Amygdala (tissue), 56 donors: ENCODE measurements at places on chromosomes 2 and 18.

DNA sequence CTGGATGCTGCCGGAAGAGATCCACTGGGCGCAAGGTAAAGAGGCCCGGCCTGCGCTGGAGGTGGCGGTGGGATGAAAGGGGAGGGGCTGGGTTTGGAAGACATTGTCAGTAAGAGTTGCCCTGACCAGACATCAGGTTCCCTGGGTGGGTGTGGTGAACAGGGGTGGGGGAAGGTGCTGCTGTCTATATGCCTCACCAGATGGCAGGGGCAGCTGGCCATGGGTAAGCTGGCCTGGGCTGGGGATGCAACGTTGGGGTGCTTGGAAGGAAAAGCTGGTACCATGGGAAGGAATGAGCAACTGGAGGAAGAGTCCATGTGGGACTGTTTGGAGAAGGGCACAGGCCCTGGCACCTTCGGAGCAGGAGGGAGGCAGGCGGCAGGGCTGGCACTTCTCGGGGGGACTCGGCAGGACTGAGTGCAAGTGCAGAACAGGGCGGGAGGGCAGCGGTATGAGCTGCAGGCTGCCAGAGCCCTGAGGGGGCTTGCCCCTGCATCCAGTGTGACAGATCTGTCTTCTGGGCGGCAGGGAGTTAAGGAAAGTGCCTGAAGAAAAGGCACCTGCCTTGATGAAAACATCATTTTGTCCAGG, 146.4 kb downstream of the DYSF start:
- DNase-seq: no peak

GRCh38 chr2:177572236-177572671, 179.7 kb downstream of the AGPS start:
- DNase-seq: no peak

- no peak for DNase-seq
Observed at GRCh38 chr2:199378948-199379650, 78.6 kb downstream of the SATB2 start.

DNA sequence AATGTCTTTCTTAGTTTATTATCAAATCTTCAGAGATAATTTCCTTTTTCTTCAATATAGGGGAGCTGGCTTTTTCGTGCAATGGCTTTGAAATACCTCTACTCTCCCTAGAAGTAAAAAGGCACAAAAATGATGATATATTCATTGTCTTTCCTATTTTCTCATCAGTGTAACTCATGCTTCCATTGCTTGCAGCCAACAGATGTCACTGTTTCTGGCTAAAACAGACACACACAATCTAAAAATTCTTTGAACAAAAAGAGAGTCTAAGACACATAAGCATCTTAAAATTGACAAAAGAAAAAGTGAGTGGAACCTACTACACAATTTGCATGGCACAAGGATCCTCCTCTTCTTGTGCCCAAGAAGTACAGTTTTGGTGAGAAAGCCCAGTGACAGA, 448.7 kb upstream of the VRK2 start:
- no peak for DNase-seq

- DNase-seq: no peak
Observed at GRCh38 chr18:11246495-11247300, 97.3 kb upstream of the PIEZO2 start.

DNA sequence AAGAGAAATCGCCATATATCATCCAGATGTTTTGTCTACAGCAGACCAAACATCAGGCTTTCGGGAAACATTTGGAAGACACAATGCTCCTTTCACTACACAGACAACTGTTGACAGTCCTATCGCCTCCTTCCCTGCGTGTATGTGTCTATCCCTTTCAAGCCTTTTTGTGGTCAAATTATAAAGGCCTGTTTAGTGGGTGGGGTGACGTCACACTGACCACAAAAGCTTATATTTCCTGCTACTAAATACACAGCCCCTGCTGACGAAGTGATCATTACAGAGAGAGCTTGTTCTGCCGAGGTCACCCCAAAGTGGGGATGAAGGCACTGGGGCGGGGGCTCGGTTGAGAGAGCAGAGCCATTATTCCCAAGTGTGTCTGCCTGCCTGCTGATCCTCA, 302.7 kb upstream of the TNP1 start:
- no peak for DNase-seq

GRCh38 chr2:135820003-135820618, 16.9 kb downstream of the LCT start:
- DNase-seq: no peak

GRCh38 chr18:47832348-47832747, 98.1 kb downstream of the SMAD2 start:
- DNase-seq: no peak

DNA sequence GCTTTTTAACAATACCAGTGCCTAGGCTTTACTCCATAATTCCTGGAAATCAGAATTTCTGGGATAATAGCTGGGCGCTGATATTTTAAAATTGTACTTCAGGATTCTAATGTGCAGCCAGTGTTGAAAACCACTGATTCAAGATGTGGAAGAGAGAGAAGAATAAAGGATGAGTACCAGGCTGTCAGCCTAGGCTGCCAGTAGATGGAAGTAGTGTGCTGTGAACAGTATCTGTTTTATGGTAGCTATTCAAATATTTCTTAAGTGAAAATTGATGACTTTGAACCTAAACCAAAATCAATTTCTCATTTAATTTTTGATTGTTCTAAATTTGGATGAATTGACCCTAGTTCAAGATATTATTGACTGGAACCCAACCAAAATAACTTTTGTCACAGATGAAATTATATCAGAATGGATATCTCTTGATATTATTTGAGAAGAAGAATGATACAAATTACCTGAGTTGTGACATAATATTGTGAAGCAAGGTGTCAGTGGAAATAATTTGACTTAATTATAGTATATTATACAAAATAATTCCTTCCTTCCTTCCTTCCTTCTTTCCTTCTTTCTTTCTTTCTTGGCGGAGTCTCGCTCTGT, 88.0 kb downstream of the COMMD1 start:
- DNase-seq: no peak

GRCh38 chr2:223467196-223467595, 135.0 kb downstream of the SCG2 start:
- no peak for DNase-seq

DNA sequence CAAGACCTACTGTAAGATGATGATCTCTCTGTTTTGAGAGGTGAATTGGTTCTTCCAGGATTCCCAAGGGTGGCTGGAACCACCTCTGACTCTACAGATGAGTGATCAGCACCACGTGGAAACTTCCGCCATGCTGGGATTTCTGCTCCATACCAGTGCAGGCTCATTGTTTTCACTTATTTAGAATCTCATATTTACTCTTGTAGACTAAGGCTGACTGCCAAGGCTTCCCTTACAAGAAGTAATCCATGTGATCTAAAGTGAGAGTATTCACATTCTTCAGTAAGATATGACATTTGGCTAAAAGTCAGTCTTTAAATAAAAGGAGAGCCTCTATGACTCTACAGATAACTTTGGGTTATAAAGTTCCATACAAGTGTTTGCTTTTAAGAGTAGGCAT, 322.9 kb upstream of the RAB12 start:
- no peak for DNase-seq

DNA sequence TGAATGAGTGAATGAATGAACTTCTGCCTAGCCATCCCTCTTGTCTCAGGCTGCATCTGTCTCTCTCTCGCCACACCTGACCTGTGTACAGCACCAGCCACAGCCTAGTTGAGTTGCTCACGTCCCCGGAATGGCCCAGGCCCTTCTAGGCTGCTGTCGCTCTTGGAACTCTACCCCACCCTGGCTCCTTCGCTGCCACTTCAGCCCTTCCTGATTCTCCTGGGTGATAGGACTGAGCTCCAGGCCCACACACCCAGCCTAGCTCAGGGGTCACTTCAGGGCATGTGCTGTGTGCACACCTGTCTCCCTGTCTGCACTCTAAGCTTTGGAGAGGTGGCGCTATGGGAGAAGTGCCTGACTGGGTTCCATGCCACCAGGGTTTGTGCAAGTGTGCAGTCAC, 236.6 kb downstream of the GLI2 start:
- no peak for DNase-seq

DNA sequence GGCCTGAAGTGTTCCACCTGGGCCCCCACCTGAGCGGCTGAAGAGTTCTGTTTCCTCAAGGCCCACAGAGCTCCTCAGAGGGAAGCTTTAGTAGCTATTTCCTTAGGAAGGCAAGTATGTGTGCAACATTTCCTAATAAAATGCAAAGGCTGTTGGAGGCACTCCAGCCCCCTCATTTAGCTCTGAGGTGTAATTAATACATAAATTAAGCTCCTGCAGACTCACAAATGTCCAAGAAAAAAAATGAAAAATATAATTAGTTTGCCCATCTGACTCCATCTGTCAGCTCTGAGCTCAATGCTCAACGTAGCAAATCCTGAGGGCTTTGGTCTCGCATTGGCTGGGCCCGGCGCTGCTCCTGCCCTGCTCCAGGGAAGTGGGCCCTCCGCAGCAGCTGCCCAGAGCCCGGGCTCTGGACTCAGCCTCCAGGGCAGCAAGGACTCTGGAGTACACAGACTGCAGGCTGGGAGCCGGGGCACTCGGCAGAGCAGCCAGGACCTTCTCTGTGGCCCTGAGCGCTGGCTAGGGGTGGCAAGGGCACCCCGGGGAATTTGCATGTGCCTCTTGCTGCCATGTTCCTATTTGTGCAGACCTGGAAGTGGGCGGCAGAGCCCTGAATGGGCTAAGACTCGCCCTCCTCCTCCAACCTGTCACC, 23.4 kb upstream of the C1QL2 start:
- DNase-seq: no peak

- DNase-seq: no peak
Observed at GRCh38 chr2:48993576-48993975, 160.7 kb downstream of the FSHR start.

GRCh38 chr2:39114771-39115170, 6.1 kb downstream of the SOS1 start:
- DNase-seq: no peak

GRCh38 chr2:217222309-217222910, 362.5 kb upstream of the TNP1 start:
- DNase-seq: no peak

DNA sequence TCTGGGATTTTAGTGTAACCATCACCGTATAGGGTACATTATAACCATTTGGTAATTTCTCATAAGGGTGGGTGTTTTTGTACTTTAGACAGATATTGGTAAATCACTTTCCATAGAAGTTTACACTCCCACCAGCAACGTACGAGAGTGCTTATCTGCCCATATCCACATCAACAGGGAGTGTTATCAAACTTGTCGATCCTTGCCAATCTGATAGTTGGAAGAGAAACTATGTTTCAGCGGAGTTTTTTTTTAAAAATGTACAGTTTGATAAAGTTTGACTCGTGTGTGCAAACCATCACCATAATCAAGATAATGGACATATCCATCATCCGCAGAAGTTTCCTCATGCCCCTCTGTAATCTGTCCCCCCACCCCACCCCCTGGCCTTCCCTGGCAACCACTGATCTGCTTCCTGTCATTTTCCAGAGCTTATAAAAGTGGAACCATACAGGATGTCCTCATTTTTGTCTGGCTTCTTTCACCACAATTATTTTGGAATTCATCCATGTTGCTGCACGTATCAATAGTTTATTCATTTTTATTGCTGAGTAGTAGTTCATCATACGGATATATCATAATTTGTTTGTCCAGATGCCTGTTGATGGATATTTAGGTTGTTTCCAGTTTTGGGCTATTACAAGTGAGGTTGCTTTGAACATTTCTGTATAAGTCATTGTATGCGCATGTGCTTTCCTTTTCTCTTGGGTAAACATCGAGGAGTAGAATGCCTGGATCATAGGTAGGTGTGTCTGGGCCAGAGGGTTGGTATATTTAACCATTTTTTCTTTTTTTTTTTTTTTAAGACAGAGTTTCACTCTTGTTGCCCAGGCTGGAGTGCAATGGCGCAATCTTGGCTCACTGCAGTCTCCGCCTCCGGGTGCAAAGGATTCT, 18.6 kb downstream of the GLI2 start:
- no peak for DNase-seq

DNA sequence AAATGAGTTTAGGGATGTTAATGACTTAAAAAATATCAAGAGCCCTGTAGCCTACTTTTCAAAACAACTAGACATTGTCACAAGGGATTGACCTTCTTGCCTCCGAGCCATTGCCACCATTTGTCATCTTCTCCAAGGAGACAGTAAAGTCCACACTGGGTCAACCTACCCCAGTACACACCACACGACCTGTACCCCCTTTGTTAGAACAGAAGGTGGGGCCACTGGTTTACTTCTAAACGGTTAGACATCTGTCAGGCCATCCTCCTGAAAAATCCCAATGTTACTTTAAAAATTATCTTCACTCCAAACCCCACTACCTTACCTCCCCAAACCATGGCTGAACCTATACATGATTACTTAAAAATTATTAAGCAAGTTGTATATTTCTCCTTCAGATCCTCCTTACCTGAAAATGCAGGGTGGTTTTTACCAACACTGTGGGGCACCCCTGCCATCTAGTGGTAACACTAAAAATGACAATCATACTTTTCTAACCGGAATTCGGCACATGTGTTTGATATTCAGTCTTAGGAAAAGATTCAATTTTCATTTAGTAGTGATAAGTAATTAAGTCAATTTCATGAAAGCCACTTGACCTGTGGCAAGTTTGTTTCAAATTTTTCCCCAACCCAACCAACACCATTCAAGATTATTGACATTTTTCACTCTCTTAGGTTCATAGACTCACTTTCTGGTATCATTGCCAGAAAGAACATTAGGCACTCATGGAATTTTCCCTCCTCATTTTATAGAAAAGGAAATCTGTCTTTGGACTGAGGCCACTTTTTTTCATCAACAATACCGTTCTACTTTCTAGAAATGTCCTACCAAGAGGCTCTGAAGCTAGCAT, 265.3 kb upstream of the PKDCC start:
- no peak for DNase-seq

DNA sequence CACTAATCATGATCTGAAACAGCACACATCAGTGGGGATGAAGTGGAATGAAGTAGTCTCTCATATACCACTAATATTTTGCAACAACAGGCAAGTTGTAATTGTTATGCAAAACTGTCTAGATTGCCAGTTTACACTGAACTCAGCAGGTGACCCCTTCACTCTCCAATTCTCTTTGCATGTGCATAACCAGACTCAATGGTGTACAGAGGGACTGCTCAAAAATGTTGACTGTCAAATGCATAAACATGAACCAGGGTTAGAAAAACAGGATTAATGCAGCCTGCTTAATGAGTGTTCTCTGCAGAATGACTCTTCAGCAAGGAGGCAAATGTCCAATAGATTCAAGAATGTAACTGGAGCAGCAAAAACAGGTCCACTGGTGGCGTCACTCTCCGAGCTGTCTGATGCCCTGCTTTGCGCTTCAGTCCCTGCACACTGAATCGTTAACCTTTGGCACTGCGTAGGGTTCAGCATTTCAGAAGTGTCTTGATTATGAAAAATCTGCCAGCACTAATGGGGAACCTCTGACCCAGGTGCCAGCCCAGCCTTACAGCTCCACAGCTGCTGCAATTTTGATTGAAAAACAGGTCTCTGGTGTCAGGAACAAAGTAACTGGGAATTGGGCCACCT, 209.3 kb downstream of the TDRD15 start:
- DNase-seq: no peak

DNA sequence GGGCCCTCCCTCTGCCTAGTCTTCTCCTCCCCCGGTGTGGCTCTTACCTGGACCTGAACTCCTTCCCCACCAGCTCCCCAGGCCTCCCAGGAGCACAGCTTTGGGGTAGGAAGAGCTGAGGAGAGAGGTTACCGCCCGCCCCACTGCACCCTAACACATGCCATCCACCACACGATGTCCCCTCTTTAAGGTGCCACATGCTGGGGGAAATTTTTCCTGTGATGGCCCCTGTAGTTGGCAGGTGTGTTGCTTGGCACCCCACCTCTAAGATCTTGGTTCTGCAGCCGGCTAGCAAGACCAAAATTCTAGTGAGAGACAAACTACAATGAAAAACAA, 6.9 kb upstream of the TEX261 start:
- no peak for DNase-seq
